ENCODE measurements at places on chromosomes 3 and 15.

GRCh38 chr3:156300929-156301840 lies 180.8 kb downstream of the KCNAB1 start:
- DNase-seq = no peak

DNA sequence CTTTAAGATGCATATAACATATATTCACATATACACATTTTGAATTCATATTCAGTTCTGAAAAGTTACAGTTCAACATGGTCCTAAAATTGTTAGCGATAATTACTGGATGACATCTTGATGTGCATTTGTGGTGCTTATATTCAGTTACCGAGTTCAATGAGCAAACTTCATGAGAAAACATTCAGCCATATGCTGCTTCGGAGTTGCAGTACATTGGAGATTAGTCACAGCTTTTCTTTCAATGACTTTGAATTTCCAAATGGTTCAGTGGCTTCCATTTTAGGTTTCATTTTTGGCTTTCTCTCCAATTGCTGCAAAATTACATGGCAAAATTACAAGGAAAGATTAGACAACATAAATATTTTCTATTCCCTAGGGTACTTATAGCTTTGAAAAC lies 198.3 kb upstream of the CNTN3 start:
- no peak for DNase-seq

GRCh38 chr3:124381575-124382333 lies 348.5 kb upstream of the UMPS start:
- no peak for DNase-seq

- DNase-seq = no peak
Observed at GRCh38 chr15:99202176-99202552, 47.2 kb downstream of the TTC23 start.

DNA sequence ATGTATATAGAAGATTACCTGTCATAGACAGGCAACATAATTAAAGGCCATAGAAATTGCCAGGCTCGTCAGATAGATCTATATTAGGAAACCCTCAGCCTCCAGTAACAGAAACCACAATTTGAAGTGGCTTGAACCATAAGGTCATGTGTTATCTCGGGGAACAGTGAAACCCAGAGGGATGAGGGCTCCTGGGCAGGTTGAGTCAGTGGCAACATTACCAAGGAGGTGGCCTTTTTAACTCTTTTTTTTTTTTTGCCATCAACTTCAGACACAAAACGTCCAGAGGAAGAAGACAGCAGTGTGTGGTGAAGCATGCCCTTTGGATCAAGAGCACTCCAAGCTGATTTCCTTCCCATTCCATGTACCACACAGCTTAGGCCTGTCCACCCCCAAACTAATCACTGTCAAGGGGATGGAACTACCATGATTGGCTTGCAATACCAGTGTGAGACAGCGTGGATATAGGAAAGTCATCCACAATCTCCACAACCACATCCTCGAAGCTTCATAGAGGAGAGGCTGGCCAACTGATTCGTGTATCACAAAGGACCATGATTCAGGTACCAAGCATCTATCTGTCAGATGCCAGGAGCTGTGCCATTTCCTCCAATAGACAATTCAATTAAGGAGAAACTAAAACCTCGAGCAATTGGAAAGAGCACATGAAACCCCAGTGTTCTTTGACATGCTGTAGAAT lies 999 bp upstream of the KIF7 start:
- no peak for DNase-seq

GRCh38 chr3:73427048-73427706 lies 197.6 kb downstream of the PDZRN3 start:
- no peak for DNase-seq

DNA sequence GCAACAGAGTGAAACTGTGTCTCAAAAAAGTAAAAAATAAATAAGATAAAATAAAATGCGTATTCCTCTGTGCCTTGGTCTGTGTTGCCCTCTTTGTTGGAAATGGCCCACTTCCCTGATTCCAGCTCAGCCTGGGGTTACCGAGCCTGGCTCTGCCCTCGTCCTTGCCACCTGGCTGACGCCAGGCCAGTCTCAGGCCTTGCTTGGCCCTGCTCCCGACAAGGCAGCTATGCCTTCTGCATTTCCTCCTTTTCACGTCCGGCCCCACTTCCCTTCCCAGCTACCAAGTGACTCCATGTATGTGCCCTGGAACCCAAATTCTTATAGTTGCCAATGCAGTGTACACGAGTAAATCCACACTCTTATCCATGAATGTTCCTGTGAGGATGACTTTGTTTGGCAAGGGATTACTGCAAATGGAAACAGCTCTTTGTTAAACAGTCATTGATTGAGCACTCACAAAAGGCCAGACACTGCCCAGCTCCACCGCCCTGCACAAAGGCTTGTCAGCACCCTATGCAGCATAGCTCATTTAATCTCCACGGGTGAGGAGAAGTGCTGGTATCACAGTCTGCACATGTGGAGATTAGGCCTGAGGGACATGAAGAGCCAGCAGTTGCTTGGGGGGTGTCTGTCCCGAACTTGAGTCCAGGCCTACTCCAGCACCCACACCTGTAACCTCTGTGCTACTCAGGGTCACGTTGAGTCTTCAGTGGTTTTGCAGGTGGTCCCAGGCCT lies 25.1 kb downstream of the SPSB4 start:
- no peak for DNase-seq

GRCh38 chr3:101884776-101885175 lies 35.5 kb downstream of the NFKBIZ start:
- DNase-seq = no peak
